Placental pericyte (primary cell): ENCODE measurements at places on chromosomes 1 and 21. TPM values are rescaled to one million over a fixed set of nuclear protein-coding genes. Genes with fewer than 3 reads are reported as not detected.

GDAP2 gene
- 23.0 and 31.6 TPM in 2 replicates for total RNA-seq

PTCH2 gene
- 0.22 and 0.29 TPM in 2 replicates for total RNA-seq

DNAJC6 gene
- total RNA-seq, result 2.4 and 7.2 TPM in 2 replicates

CADM3 gene
- total RNA-seq, result not detected in 2 replicates

BARHL2 gene
- total RNA-seq, result not detected in 2 replicates

MTARC2 gene
- 2.4 and 6.8 TPM in 2 replicates for total RNA-seq

CPLANE2 gene
- 13.9 and 24.7 TPM in 2 replicates for total RNA-seq

MYBPHL gene
- not detected in 2 replicates for total RNA-seq
